ENCODE measurements at places on chromosomes 1 and 21.

DNA sequence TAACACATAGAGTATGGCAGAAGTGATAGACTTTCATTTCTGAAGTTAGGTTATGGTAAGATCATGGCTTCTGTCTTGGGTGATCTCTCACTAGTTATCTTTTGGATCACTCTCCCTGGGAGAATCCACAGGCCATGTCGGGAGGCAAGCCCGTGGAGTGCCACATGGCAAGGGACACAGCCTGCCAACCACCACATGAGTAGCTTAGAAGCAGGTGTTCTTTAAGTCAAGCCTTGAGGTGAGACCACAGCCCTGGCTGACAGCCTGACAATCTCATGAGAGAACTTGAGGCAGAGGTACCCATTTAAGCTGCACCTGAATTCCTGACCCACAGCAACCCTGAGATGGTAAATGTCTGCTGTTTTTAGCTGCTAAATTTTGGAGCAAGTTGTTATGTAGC lies 130.4 kb downstream of the KCNN3 start:
- no peak for DNase-seq

DNA sequence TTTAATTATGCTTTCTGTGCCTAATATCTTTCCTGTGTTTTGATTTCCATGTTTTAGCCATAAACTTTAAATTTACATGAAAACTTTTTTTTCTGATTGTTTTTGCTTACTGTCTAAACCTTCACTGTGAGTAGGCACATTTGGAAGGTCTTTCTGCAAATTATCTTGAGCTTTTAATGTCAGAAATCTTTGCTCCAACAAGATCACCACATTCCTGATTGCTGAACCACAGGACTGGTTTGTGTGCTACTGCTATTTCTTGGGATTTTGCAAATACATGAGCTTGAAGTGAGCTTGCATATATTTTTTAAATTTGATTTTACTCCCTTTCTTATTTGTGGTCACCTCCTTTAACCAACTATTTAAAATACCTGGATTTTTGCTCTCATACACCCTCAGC lies 61.3 kb downstream of the PTBP2 start:
- DNase-seq, result no peak

DNA sequence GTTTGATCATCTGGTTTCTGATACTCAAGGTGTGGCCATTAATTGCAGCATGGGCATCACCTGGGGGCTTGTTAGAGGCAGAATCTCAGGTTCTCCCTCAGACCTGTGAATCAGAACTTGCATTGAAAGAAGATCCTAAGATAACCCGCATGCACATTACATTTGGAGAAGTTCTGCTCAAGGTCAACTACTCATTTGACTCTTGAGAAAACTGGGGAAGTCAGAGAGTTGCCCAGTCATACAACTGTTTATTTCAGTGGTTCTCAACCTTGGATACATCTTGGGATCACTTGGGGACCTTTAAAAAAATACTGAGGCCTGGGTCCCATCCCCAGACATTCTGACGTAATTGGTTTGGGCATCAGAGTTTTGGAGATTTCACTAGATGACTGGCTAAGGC lies 30.5 kb downstream of the CAMTA1 start:
- DNase-seq, result no peak

GRCh38 chr1:221035662-221036153 lies 156.5 kb downstream of the HLX start:
- DNase-seq, result no peak

DNA sequence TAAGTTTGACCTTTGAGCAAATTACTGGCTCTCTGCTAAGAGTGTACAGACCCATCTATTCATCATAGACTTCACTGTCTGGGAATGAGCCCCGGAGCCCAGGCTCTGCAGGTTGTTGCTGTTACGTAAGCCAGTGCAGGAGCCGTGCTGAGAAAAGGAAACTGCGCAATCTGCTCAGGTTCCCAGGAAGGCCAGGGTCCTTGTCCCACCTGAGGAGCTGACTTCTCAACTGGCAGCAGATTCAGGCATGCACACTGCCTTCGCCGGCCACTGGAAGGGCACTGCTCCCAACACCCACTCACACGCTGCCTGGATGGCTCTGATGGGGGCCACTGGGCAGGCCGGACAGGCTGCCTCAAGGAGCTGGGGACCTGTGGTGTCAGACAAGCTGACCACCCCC lies 19.5 kb downstream of the RCAN1 start:
- no peak for DNase-seq

DNA sequence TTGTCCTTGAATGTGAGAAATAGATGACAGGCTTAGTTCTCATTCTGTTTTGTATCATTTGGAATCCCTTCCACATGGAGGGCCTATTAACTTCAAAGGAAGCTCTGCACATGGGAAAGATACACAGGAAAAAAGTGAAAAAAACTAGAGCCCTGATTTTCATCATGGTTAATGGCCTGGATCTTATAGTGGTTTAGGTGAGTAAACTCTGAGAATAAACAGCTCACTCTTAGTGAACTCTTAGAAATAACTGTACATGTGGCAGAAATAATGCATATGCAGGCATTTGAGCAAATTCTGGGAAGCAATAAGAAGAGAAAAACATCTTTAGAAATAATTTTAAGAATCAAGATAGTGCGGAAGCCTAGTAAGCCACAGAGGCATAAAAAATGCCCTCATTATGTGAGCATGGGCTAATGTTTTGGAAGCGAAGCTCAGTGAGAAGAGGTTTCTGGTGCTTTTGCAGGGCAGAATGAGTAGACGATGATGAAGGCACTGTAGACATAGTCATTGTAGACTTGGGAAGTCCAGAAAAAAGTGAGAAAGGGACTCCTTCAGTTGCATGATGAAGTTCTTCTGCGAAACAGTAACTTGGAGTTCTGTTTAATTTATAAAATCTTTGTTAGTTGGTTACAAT lies 279.9 kb downstream of the DNM3 start:
- no peak for DNase-seq

DNA sequence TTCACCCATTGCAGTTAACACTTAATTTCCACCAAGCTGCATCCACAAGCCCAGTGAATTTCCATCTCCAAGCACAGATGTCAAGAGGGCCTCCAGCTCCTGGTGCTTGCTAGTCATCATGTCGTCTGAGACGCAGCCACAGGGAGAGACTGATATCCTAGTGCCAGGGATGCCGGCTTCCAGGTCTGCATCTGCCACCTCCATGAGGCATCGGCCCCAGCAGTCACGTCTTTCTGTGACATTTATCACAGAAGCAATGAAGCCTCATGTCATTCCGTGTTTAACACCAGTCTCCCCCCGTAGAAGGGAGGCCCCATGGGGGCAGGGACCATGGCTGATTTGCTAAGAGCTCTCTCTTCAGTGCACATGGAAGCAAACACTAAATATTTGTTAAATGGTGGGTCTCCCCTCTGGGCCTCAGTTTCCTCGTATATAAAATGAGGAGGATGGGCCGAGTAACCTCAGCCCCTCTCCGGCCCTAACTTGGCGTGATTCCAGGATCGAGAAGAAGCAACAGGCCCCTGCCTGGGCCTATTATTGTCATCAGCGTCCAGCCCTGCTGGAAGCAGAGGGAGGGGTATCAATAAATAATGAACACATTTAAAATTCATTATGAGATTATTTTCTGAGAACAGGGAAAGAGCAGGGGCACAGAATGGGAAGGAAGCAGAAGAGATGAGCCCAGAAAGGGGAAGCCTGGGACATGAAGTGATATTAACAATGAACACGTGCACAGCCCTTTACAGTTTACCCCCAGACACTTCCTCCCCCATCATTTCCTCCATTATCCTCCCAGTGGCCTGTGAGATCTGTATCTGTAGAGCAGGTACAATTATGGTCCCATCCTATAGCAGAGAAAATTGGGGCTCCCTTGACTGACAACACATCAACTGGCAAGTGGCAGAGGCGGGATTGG lies 837 bp upstream of the C1QB start:
- no peak for DNase-seq

DNA sequence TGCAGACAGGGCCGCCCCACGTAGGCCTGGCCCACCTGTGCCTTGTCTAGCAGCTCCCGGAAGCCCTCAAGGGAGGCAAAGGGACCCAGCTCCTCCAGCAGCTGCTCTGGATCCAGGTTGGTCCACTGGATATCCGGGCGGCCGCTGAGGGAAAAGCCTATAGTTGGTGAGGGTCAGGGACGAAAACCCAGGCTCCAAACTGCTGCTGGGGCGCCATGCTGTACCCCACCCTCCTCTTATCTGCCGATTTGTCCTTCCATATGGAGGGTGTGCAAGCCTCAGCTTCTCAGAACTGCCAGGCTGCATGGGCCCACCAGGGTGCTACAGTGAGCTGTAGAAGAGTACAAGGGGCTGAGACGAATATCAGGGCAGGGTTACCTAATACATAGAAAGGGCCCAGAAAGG lies 12.2 kb downstream of the PTCH2 start:
- DNase-seq, result peak; percentile 62

- DNase-seq, result no peak
These were observed 24.6 kb downstream of the GALNT2 start for GRCh38 chr1:230091473-230092231.

- no peak for DNase-seq
These were observed 108.7 kb downstream of the ENAH start for GRCh38 chr1:225544263-225544662.

GRCh38 chr21:39182484-39183271 lies 573 bp downstream of the PSMG1 start:
- peak; percentile 68 for DNase-seq

DNA sequence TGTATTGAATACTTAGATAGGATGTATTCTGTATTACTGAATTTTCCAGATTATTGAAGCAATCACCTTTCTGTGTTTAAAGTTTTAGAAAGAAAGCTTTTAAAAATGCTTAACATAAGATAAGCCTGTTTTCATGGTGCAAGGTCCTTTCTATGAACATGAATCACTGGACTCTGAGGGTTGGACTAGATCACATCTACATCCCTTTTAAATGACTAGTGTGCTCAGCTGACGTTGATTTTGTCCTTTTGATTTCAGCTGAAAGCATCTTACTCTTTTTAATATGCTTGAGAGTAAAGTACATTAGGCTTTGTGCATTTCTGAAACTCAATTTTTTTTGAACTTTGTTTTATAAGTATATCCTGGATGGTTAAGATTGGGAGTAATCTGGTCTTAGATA lies 16.2 kb downstream of the MIER1 start:
- no peak for DNase-seq

GRCh38 chr1:234732671-234733390 lies 122.9 kb upstream of the IRF2BP2 start:
- DNase-seq, result no peak

- no peak for DNase-seq
These were observed 42.9 kb downstream of the RUNX1 start for GRCh38 chr21:35006248-35006647.

GRCh38 chr1:20368866-20369470 lies 78.3 kb downstream of the VWA5B1 start:
- no peak for DNase-seq

DNA sequence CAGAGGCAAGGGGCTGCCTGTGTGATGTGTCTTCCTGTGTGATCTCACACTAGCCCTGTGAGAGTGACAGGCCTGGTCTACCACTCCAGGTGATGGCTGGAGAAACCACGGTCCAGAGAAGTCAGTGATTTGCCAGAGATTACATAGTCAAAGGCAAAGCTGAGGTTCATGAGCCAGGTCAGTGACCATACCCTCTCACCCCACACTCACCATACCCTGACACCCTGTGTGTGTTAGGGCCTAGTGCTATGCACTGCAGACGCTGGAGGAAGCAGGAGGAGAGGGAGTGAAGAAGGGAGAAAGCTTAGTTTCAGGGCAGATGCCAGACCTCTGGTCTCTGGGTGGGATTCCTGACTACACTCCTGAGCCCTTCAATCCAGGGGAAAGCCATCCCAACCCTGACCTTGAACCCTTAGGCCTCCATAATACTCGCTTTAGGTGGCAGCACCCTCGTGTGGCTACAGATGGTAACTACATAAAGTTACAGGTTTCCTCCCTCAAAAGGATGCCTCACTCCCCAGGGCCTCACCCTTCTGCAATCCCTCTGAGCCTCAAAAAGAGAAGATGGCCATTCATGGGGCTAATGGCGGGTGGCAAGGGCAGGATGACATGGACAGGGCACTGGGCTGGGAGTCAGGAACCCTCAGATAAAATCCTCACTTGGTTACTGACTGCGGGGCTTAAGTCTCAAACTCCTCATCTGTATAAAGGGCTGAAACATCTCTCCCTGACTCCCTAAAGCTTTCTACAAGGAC lies 20.8 kb upstream of the SDC3 start:
- peak; percentile 84 for DNase-seq

DNA sequence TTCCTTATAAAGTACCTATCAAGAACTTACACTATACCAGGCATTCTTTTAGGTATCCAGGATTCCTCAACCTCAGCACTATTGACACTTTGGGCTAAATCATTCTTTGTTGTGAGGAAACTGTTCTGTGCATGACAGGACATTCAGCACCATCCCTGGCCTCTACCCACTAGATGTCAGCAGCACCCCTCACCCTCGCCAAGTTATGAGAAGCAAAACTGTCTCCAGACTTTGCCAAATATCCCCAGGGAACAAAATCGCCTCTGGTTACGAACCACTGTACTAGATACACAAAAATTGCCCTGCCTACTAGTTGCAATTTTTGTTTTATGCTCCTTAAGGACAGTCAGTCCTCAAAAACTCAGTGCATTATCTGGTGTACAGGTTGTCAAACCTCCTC lies 35.7 kb downstream of the PALMD start:
- DNase-seq, result no peak

DNA sequence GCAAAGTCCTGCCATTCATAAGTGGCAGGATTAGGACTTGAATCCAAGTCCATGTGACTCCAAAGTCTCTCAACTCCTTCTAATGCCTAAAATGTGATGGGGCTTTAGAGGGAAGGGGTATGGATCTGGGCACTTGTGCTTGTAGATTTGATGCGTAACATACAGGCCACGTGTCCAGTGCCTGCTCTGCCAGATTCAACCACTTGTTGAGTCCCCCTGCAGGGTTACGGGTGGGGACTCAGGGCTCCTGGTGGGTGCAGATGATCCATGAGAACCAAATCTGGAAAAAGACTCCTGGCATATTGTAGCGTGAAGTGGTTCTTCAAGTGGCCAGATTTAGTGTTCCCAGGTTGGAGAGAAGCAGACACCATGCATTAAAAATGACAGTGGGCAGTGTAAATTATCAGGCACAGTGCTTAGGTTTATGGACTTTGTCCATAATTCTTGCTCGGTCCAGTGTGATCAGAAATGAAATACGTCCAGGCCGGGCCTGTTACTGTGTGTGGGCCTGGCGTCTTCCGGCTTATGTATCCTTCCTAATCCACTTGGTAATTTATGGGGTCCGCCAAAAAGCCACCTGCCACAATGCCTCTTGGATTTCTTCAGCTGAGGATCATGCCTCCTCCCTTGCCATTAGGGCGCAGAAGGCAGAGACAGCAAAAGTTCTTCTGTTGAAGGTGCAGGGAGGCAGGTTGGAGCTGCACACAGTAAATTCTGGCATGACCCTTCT lies 51.2 kb upstream of the LRP8 start:
- DNase-seq, result no peak

- DNase-seq, result no peak
These were observed 32.1 kb upstream of the COL18A1 start for GRCh38 chr21:45372732-45373355.

GRCh38 chr1:2967881-2968280 lies 53.4 kb upstream of the ACTRT2 start:
- DNase-seq, result no peak

DNA sequence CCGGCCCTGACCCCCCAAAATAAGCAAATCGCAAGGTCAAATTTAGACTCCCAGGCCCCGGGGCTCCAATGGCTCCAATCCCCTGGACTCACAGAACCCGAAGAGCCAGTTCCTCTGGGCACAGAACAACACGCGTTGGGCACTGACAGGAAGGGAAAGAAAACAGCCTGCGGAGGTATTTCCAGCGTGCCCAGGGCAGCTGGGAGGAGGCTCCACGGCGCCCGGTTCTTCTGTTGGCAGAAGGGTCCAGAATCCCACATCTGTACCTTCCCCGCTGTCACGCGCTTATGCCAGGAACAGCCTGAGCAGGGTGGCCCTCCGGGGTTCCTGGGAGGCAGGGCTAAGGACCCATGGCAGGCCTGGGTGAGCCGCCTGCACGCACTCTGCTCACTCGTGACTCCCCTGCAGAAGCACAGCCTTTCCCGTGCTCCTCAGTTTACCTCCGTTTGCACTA lies 85.5 kb downstream of the RIPK4 start:
- DNase-seq, result no peak

Data from Karpas-422 (cell line).